Activated CD4-positive, alpha-beta T cell treated with anti-CD3 and anti-CD28 coated beads, Interleukin-2, amount 50 U/mL, for 4 hours (primary cell): ENCODE measurements at places on chromosomes 16 and 17.

- DNase-seq = no peak
These were observed 37.5 kb downstream of the MPRIP start for GRCh38 chr17:17079761-17080160.

DNA sequence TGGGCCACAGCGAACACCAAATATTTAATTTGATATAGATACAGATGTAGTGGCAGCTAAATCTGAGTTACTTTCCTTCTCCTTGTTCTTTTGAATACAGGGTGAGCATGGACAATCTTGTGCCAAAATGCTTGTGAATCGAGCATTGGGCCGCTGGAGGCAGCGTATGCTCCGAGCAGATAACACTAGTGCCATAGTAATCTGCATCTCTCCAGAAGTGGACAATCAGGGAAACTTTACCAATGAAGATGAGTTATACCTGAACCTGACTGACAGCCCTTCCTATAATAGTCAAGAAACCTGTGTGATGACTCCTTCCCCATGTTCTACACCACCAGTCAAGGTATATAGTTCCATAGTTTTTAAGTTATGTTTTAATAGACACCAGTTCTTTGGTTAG, 21.2 kb upstream of the BCAS3 start:
- no peak for DNase-seq

GRCh38 chr16:87198328-87198832, 118.8 kb downstream of the C16orf95 start:
- no peak for DNase-seq

DNA sequence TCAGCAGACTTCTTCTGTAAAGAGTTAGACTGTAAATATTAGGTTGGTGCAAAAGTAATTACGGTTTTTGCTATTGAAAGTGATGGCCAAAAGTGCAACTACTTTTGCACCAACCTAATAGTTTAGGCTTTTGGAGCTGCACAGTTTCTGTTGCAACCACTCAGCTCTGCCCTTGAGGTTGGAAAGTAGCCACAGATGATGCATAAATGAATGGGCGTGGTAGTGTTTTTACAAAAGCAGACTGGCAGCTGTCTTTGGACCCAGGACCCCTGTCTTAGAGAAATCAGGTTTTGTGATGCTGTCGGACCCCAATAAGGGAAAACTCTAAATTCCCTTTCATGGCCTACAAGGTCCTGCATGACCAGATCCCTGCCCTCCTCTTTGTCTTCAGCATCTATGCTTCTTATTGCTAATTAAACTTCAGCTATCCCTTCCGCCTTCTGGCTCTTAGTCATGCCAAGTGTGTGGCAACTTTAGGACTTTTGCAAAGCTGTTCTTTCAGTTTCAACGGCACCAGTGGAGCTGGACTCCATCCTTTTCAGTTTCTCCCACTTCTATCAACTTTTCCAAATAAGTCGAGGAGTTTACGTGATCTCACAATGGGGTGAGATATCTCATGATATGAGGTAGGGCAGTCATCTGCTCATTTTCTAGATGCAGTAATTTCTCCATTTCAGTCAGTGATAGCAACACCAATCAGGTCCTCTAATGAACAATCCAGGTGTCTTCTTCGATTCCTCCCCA, 232.3 kb downstream of the XYLT1 start:
- no peak for DNase-seq
